ENCODE measurements at places on chromosomes 16 and 17.
A peak's percentile ranks its signal among the peaks of the same experiment; 100 is the strongest.

DNA sequence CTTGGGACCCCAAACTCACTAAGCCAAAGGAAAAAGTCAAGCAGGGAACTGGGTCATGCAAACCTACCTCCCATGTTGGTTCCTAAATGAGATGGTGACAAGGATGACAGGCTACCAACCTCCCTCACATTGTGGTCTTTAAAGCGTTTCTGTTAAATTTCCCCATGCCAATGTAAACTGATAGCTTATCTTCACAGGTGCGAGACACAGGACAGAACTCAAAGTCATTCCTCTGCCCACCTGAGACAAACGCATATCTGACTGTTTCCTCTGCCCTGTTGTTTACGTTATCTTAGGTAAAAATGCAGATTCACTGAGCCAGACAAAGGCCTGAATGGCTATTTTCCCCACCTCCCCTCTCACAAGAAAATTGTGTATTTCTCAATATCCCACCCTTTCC, 19.0 kb upstream of the CD300E start:
- DNase-seq, result no peak

- DNase-seq, result no peak
Measured at GRCh38 chr16:87356491-87356853, 27.1 kb downstream of the FBXO31 start.

DNA sequence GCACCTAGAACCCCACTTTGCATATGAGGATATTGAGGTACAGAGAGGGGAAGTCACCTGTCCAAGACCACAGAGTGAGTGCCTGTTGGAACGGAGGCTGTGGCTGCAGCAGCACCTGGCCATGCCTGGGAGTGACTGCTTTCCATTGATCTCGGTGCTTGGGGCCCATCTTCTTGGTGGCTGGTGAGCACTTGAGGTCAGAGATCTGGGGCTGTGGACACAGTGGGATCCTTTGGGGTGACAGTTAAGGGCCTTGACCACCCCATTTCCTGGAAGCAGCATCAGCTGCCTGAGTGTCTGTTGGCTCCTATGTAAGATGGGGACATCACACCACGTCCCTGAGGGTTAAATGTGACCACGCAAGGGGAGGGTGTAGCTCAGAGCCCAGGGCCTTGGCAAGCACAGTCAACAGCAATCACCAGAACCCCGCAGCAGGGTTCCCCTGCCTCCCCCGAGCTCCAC, 111.7 kb downstream of the IRF8 start:
- DNase-seq, result no peak

DNA sequence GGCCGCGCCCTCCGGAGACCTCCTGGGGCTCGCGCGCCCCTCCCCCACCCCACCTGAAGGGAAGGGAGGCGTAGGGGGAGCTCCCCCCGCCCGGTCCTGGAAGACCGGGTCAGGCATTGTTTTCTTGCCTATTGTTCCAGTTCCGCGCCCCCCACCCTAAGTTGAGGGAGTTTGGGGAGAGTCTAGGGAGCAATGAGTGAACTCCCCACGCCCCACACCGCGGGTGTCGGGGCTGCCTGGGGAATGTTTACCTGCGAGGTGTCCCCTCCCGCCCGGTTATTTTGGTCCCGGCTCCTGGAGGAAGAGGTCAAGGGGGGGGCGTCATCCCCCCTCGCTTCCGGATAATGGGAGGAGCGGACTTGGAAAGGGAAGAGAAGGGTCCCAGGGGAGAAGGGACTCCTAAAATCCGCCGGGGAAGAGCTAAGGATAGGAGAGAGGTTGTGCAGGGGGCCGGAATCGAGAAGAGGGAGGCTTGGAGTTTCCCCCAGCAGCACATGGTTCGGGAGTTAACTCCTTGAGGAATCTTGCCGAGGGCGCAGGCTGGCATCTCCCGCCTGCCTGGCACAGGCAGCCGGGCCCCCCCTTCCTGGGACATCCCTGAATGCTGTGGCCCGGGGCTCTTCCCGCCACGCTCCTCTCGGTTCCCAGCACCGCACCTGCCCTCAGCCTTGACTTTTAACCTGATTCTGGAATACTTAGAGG, 881 bp downstream of the MLLT6 start:
- DNase-seq, result peak; percentile 68

GRCh38 chr17:3892095-3892998, 506 bp downstream of the CAMKK1 start:
- peak; percentile 79 for DNase-seq

DNA sequence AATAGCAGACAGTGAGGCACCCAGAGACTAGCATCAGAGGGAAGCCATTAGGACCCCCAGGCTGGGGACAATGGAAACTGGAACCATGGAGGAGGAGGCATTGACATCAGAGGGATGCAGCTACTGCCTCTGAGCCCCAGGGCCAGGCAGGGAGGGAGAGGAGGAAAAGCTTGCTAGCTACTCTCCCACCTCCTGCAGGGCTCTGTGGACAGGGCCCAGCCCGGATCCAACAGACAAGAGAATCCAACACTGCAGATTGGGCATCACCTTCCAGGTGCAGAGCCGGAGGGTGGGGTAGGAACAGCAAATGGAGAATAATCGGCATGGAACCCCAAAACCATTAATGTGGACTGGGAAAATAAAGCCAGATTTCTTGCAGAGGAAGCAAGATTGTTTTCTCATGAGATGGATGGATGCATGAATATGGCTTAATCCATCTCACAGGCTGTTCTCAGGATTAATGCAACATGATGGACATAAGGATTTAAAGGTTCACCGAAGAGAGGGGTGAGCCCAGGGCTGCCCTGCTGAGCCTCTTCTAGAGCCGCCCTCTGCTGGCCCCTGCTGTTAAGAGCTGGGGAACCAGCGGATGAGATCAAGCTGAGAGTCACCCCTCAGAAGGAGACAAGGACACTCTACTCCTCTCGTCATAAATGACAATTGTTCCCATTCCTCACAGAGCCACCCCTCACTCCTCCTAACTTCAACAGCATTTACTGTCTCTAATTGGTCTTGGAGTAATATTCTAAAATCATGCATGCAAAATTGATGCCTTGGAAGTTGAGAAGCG, 48.8 kb downstream of the DNAH3 start:
- peak; percentile 48 for DNase-seq

GRCh38 chr17:46772475-46773220, 45.8 kb downstream of the WNT3 start:
- DNase-seq, result no peak

GRCh38 chr17:38728290-38728831, 1.8 kb upstream of the CISD3 start:
- DNase-seq, result no peak

DNA sequence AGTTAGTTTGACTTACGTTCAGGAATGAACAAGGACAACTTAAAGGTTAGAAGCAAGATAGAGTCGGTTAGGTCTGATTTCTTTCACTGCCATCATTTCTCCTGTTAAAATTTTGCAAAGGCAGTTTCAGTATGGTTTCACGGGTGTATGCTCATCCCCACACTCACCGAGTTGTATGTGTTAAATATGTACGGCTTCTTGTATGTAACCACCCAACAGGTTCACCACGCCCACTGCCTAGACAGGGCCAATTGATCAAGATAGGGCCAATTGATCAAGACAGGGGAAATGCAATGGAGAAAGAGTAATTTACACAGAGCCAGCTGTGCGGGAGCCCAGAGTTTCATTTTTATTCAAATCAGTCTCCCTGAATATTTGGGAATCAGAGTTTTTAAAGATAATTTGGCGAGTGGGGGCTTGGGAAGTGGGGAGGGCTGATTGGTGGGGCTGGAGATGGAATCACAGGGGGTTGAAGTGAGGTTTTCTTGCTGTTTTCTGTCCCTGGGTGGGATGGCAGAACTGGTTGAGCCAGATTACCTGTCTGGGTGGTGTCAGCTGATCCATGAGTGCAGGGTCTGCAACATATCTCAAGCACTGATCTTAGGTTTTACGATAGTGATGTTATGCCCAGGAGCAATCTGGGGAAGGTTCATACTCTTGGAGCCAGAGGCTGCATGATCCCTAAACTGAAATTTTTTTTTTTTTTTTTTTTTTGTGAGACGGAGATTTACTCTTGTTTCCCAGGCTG, 62.4 kb upstream of the PLCG2 start:
- no peak for DNase-seq

Measured in T47D (cell line).